AG09319 (cell line): ENCODE measurements at places on chromosomes 1 and 21.

DNA sequence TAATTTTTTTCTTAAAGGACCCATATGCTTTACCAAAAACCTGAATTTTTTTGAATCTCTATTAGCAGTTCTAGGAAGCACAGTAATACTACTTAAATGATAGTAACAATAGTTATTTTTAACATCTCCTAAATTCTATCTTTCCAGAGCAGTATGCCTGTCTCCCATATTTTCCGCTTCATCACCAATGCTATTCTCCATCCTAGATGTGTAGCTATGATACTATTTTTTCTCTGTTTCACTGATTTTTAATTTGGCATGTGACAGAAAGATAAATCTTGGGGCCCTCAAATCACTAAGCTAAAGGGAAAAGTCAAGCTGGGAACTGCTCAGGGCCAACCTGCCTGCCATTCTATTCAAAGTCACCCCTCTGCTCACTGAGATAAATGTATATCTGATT, 102.3 kb upstream of the HMCN1 start:
- no peak for DNase-seq

DNA sequence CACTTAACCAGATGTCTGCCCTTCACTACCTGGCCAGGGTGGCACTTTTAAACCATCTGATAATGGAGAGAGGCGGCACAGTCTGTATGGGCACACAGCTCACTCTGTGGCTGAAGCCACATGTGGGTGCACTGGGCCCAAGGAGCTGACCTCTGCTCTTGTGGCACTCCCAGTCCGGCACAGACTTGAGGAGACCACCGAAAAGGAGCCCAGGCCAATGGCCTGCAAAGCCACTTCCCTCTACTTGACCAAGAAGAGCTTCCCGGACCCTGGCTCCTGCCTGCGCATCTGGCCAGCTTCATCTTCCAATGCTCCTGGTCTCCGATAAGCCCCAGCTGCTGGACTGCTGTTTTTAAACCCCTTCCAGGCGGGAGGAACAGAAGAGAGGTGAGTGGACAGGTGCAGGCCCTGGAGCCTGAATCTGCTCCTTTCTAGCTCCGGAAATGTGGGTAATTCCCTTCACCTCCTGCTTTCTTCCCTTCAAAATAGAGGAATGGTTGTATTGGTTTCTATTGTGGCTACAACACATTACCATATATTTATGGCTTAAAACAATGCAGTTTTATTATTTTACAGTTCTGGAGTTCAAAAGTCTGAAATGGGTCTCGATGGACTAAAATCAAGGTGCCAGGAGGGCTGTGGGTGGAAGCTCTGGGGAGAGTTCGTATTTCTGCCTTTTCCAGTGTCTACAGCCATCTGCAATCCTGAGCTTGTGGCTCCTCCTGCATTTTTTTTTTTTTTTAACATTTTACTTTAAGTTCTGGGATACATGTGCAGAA, 11.6 kb downstream of the GNG4 start:
- DNase-seq = no peak

DNA sequence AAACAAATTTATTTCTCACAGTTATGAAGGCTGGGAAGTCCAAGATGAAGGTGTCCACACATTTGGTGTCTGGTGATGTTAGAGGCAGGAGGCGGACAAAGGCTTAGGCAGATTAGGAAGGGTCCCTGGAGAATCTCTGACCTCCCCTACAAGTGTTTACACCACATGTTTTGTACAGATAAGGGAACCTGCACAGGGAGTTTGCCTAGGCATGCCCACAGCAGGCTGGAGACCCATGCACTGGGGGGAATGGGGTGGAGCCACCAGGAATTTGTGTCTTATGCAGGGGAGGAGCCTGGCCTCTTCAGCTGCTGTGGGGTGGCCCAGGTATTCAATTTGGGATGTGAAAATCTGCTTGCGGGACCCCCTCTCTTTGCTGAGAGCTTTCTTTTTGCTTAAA, 131.3 kb downstream of the PATJ start:
- no peak for DNase-seq

GRCh38 chr1:90823686-90824085, 106.6 kb upstream of the BARHL2 start:
- DNase-seq = no peak

GRCh38 chr1:36322041-36322785, 1.2 kb downstream of the EVA1B start:
- no peak for DNase-seq

GRCh38 chr1:204292740-204293139, 67.0 kb downstream of the PLEKHA6 start:
- no peak for DNase-seq
